ENCODE measurements at places on chromosomes 2 and 18.
A peak's percentile ranks its signal among the peaks of the same experiment; 100 is the strongest.

- no peak for DNase-seq
These were observed 150.3 kb upstream of the ZFP36L2 start for GRCh38 chr2:43376523-43377198.

- no peak for DNase-seq
These were observed 5.8 kb upstream of the OXER1 start for GRCh38 chr2:42769583-42770287.

- no peak for DNase-seq
These were observed 80.1 kb upstream of the NPAS2 start for GRCh38 chr2:100739735-100740432.

GRCh38 chr18:13791181-13791580, 32.8 kb upstream of the MC5R start:
- no peak for DNase-seq

DNA sequence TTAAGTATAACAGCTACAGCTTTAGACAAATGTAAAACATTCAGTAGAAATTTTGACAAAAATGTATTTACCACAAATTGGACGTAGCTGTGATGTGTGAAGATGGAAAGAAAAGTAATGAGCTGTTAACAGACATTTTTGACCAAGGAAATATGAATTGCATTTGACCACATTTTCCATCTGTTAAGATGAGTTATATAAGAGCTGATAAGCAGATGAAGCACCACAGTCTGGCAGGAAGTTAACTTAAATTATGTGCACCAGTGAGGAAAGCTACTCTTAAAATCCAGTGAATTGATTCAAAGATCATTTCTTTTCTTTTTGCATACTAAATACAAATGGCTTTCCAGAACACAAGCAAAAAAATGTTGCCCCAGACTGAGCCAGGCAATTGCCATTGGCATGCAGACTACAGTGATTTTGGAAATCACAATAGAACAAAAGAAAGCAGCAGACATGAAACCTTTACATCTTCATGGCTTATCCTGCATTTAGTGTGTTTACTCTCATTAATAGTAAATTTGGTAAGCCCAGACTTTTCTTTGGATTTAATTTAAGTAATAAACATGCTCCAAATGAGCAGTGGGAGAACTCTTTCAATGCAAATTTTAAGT, 493.7 kb downstream of the TMX3 start:
- DNase-seq, result no peak

- DNase-seq, result no peak
These were observed 20.1 kb upstream of the LTBP1 start for GRCh38 chr2:32926708-32927084.

DNA sequence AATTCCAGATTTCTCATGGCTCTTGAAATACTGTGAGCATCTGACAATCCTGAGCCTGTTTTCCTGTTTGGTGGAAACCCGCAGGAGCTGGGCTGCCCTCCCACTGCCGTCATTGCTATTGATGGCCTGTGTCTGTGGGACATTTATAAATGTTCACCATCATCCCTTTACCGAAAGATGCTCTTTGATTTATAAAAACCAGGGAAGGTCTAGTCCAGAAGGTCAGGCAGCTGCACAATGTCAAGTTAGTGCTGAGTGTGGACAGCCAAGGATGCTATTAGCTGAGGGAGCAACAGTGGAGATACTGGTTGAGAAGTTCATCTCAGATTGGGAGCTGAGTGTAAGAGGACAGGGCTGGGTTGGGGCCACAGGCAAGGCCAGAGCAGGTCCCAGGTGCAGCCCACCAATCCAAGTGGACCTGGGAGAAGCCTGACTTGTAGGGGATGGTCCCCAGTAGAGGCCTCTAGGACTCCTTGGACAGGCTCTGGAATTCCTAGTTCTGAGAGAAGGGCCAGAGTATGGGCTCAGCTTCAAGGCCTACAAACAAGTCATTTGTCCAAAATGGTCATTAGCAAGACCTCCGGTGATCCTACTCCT, 55.1 kb downstream of the COPS8 start:
- no peak for DNase-seq

- DNase-seq, result no peak
These were observed 52.8 kb downstream of the SLC35F5 start for GRCh38 chr2:113703386-113704299.

- no peak for DNase-seq
These were observed 4.1 kb upstream of the PTPN18 start for GRCh38 chr2:130351711-130352110.

DNA sequence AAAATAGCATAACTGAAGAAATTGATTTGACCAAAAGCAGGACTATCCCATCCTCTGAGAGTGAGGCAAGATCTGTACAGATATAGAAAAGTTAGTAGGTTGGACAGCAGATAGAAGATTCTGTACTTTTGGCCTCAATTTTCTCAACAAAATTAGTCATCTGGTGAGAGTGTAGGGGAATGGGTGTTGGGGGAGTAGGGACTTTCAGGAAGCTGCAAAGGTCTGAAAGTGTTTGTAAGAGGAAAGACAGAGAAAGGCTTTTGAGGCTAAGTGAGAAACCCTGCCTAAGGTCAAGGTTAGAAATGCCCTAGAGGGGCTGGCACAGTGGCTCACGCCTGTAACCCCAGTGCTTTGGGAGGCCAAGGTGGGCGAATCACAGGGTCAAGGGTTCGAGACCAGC, 40.3 kb downstream of the DAPL1 start:
- no peak for DNase-seq

GRCh38 chr2:1588978-1589621, 155.2 kb downstream of the PXDN start:
- DNase-seq, result no peak

- peak; percentile 43 for DNase-seq
These were observed 3.5 kb upstream of the IGFBP5 start for GRCh38 chr2:216698895-216699294.
